ENCODE measurements at places on chromosomes 1 and 21.

GRCh38 chr1:209751627-209752231, 4.1 kb upstream of the TRAF3IP3 start:
- DNase-seq: no peak

DNA sequence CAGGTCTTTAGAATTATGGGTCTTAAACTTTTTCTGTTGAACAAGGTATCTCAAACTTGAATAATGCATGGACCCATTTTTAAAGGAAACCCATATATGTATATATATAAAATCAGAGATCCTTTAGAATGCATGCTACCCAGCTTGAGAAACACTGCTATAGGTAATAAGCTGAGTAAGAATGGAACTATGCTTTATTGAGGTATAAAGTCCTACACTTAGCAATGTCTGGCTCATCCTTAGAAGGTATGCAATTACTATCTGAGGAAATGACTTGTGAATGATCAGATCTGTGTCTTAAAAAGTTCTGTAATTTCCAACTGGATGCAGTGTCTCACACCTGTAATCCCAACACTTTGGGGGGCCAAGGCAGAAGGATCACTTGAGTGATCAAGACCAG, 11.2 kb downstream of the TRAF3IP3 start:
- DNase-seq: no peak

DNA sequence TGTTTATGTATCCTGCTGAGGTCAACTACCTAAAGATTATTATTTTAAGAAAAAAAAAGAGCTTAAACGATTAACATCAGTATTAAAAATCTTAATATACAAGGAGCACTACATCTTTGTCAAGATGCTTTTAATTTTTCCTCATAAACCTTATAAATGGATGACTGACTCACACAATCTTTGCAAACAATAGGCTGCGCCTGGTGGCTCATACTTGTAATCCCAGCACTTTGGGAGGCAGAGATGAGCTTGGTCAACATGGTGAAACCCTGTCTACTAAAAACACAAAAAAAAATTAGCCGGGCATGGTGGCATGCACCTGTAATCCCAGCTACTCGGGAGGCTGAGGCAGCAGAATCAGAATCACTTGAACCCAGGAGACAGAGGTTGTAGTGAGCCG, 1.7 kb downstream of the KHDC4 start:
- DNase-seq: no peak

DNA sequence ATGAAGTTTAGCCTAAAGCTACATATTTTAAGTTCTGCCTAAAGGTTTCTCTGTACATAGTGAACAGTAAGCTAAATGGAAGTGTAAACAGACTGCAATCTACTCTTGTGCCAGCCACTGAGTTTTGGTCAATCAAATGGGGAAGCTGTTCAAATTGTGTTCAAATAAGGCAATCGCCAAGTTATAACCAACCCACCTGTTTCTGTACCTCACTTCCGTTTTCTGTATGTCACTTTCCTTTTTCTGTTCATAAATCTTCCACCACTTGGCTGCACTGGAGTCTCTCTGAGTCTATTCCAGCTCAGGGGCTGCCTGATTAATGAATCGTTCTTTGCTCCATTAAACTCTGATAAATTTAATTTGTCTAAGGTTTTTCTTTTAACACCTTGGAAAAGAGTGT, 10.8 kb upstream of the THEM4 start:
- no peak for DNase-seq

DNA sequence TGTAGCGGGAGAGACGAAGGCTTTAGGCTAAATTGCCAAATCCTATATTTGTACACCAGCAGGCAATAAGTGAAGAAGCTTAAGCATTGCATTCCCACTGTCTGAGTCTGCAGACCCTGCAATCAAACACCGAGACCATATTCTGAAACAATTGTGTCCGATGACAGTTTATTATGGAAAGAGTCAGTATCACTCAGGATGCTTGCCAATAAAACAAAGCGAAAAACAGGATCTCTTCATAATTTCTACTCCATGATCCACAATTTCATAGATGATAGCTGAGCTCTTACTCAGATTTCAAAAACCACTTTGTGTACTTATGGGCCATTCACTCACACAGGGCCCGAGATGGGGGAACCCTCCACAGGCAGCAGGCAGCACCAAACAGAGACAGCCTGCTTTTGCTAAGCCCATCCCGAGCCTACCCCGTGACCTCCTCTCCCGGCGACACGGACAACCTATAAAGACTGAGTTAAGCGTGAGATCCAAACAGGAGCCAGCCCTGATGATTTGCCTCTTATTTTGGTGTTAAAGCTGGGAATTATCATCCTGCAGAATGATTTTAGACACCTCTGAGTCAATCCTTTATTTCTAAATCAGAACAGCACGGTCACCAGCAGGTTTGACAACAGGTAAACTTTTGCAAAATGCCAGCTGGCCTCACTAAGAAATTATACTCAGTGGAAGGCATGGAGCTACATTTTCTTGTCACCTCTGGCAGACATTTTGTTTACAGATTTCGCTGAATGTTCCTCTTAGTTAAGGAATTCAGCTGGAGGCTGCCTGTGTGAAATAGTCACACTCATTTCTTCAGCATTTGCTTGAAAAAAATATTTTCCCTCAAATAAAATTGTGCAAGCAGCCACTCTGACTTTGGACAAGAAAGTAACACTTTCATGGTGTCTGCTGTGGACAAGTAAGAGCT, 212.4 kb downstream of the GPATCH2 start:
- DNase-seq: no peak

Measured in fibroblast of skin of scalp (primary cell).